ENCODE measurements at places on chromosomes 7 and 10.

GRCh38 chr7:11612737-11613136, 219.3 kb downstream of the THSD7A start:
- DNase-seq: no peak

DNA sequence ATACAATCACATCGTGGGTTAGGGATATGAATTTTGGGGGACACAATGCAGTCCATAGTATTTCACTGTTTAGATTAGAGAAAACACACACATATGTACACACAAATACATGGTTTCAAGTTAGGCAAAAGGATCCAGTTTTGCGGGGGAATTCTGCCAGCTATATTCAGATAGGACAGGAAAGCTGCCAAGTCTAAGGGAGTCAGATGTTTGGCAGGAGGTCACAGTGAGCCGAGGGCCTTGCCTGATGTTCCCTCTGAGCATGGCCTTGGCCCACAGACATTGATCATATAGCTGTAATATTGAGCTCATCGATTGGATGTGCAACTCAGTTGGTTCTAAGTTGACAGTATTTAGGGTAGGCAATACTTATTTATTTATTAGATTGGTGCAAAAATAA, 122.8 kb downstream of the ADRA2A start:
- DNase-seq: no peak

- DNase-seq: no peak
Observed at GRCh38 chr7:135333200-135333599, 99.6 kb downstream of the STRA8 start.

DNA sequence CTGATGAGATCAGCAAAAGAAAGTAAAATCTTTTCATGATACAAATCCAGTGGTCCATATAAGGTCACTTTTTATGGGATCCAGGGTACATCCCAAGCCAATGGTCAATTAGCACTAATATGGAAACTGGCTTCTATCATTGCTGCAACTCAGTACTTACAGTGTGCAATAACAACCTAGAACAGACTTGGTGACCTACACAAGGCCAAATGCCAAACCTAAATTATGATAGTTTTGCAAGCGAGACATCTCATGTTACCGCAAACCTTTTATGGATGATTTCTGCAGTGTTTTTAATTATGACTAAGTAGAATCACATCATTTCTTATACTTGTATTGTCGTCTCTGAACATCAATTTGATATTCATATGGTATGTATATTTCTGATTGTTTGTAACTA, 583.5 kb upstream of the SEMA3D start:
- no peak for DNase-seq

- no peak for DNase-seq
Observed at GRCh38 chr7:151048911-151049463, 656 bp downstream of the ASIC3 start.

All from GM13976 (cell line).